ENCODE measurements at places on chromosomes 4 and X. TPM values are rescaled to one million over a fixed set of nuclear protein-coding genes. Genes with fewer than 3 reads are reported as not detected.

GAGE12J gene
- not detected for polyA plus RNA-seq

PAPSS1 gene
- polyA plus RNA-seq = 40.6 TPM

GRCh38 chr4:103493450-103494159 is 226.2 kb downstream of the TACR3 start:
- no peak for DNase-seq

DNA sequence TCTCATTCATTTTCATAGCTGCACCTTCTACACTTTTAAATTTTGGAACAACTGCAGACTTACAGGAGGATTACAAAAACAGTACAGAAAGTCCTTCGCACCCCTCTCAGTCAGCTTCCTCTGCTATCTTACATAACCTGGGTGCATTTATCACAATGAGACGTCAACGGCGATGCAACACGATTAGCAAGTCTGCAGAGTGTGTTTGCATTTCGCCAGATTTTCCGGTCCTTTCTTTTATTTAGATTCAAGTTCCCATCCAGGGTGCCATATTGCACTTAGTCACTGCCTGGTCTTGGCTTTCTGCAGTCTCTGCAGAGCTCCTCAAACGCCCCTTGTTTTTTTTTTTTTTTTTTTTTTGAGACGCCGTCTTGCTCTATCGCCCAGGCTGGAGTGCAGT is 85.9 kb downstream of the ASMT start:
- DNase-seq = no peak

DNA sequence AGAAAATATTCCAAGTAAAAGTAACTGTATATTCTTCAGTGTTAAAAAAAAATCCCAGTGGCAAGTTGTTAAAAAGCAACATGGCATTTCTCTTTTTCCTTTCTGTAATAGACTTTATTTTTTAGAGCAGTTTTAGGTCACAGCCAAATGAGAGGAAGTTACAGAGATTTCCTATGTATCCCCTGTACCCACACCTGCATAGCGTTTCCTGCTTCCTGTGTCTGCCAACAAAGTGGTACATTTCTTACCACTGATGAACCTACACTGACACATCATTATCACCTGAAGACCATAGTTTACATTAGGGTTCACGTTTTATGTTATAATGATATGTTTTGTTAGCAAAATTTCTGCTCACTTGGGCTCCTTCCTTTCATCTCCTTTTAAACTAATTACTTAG is 124.7 kb downstream of the GPAT3 start:
- no peak for DNase-seq

DNA sequence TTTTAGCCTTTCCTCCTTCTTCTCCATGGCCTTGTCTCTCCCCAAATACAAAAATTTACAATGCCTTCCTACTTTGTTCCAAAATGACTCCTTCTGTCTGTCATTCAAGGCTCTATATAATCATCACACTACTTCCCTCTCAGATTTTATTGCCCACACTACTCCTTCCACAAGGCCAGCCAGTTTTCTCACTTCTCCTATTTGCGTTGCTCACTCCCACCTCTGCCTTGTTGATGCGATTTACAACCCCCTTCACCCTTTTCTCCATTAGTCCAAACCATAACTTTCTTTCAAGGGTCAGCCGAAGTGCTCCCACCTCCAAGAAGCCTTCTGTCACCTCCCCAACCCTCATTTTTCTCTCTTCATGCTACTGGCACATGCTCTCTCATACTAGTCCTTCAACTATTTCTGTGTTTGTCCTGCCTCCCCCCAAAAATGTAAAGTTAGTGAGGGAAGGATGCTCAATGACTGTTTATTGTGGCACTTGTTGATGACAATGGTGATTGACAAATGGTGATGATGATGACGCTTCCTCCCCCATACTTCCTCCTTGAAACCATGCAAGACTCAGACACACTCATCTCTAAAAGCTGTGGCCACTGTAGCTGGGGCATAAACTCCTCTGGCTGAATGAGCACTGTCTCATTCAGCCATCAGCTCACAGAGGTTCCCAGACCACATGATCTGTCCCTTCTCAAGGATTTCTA is 2.7 kb upstream of the XKRX start:
- no peak for DNase-seq

TRAPPC11 gene
- polyA plus RNA-seq = 22.0 TPM

DNA sequence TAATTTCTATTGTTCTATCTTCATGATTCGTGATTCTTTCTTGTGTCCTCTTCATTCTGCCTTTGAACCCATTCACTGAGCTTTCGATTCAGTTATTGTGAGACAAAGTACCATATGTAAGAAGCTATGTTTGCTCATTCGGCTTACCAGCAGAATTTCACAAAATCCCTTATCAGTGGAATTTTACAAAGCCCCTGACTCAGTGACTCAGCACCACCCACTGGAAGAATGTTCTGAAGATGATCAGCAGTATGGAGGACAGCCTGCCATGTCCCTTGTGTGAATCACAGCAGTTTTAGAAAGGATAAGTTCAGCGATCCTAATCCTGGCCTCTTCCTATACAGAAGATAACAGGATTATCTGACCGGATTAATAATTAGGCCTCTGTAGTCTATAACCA is 5.8 kb upstream of the UXT start:
- no peak for DNase-seq

- no peak for DNase-seq
Observed at GRCh38 chrX:154489182-154489581, 1.2 kb downstream of the SLC10A3 start.

- DNase-seq = no peak
Observed at GRCh38 chr4:145626623-145626982, 7.4 kb downstream of the MMAA start.
